Stimulated activated CD4-positive, alpha-beta T cell treated with anti-CD3 and anti-CD28 coated beads, Interleukin-1b, Interleukin-23, amount 100 ng/mL, for 48 hours (primary cell): ENCODE measurements at places on chromosomes 13 and 19.

- DNase-seq, result no peak
Observed at GRCh38 chr19:44725684-44726083, 22.8 kb upstream of the BCL3 start.

GRCh38 chr13:28129911-28130693 lies 8.2 kb upstream of the PAN3 start:
- no peak for DNase-seq

GRCh38 chr13:101019126-101019525 lies 344.5 kb upstream of the TMTC4 start:
- DNase-seq, result no peak

GRCh38 chr13:99743094-99743493 lies 228.5 kb downstream of the ZIC5 start:
- DNase-seq, result no peak

- no peak for DNase-seq
Observed at GRCh38 chr19:35882114-35882832, 13.9 kb downstream of the APLP1 start.

DNA sequence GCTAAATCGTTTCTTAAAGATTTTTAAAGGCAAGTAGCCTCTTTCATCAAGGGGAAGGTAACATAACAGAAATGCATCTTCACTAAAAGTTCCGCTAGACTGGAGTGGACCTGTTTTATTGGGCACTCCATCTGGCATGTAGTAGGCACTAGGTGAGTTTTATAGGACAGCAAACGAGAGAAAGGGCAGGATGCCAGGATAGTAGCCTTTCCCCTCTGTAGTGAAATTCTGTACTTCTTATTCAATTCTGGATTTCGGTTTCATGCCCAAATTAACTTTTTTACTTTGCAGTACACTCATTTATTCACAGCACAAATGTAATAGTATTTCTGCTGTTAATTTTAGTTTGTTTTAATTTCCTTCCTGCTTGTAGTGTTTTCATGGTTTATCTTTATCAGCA lies 45.2 kb downstream of the GPR180 start:
- no peak for DNase-seq

DNA sequence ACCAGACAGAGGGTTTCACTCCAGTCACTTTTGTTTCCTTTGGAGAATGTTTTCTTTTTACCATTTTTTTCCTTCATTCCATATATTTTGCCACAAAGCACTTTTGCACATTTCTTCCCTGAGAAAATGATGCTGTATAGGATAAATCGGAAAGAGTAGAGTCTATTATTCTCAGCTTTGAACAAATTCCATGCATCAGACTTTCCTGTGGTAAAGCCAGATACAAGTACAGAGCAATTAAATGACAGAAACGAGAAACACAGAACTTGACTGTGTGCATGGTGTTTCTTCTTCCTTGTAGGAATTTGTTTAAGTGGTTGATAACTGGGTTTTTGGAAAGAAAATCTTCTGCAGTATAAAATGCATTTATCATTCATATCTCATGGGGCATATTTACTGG lies 107.4 kb upstream of the CSNK1A1L start:
- no peak for DNase-seq

GRCh38 chr19:35908973-35909683 lies 1.0 kb upstream of the TYROBP start:
- no peak for DNase-seq

GRCh38 chr19:49879243-49879963 lies 1.9 kb downstream of the TBC1D17 start:
- no peak for DNase-seq
